ENCODE measurements at places on chromosomes 2 and 18. TPM values are rescaled to one million over a fixed set of nuclear protein-coding genes. Genes with fewer than 3 reads are reported as not detected.

Gene CCDC195
- not detected for total RNA-seq

Gene TCF23
- total RNA-seq, result not detected

- peak; percentile 92 for DNase-seq
Measured at GRCh38 chr2:27086724-27087593, at the start of gene KHK. TSS of gene KHK (plus strand) at chr2:27086772. CDS start at chr2:27087260, 488 bp downstream.

- no peak for DNase-seq
Measured at GRCh38 chr2:134933732-134934131, 15.1 kb downstream of the CCNT2 start.

GRCh38 chr2:127313406-127313805 is 19.5 kb upstream of the ERCC3 start:
- no peak for DNase-seq

DNA sequence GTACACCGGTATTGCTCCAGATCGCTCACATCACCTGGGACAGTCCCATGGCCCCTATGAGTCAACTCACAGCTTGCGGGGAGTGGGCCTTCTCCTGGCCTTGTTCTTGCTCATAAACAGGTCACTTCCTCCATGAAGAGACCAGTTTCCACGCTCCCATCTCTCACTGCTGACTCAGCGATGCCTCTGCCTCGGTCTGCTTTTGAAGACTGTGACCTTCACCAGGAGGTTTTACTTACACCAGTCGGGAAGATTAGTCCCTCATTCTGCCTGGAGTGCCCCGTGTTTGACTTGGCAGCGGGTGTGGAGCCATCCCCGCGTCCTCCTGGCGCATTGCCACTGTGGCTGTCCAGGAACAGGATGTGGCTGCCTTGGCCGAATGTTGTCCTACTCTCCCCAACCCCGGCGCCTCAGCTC is 159.8 kb downstream of the RHBDD1 start:
- no peak for DNase-seq
